ENCODE measurements at places on chromosomes 6 and 20.

- DNase-seq: no peak
These were observed 50.8 kb upstream of the MCUR1 start for GRCh38 chr6:13865141-13865540.

GRCh38 chr6:70241031-70241430 lies 61.9 kb downstream of the COL9A1 start:
- DNase-seq: no peak

GRCh38 chr6:113632220-113632864 lies 224.8 kb upstream of the MARCKS start:
- no peak for DNase-seq

DNA sequence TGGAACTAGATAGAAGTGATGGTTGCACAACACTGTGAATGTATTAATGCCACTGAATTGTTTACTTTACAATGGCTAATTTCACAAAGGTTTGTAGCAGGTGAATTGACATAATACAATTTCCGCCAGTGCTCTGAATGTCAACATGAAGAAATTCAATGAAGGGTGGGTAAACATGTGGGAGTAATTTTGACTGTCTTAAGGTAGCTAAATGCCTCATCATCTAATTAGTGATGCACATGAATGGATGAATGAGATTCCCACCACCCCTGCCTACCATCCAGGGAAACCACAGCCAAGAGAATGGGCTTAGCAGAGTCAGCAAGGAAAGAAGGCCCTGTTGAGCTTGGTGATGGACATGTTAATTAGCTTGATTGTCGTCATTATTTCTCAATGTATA lies 275.3 kb downstream of the ALDH8A1 start:
- peak; percentile 73 for DNase-seq

Data from DMS153 (cell line).